ENCODE measurements at places on chromosomes 7 and 10.

DNA sequence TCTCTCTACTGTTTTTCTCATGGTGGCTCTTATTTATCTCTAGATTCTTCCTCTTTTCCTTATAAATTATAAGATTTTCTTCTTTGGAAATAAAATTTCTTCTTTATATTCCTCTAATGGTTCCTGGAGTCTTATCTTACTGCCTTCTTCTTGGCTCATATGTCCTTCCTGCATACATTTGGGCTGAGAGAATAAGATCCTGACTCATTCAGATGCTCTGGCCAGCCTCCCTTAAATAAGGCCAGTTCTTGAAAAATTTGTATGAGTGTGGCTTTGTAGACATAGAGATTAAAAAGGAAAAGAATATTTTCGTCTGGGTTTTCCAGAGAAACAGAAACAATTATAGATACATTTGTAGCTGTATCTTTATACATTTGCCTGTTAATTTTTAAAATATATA, 411.3 kb downstream of the KIF20B start:
- no peaks in the 10 kb centered on the region for H3K27me3 ChIP-seq
- H3K36me3 ChIP-seq = no peaks in the 10 kb centered on the region
- no peaks in the 10 kb centered on the region for H3K4me1 ChIP-seq
- H3K4me3 ChIP-seq = no peak overlapping the region
- DNase-seq = no peak

GRCh38 chr10:98610301-98610700, 163.6 kb upstream of the HPS1 start:
- DNase-seq = no peak
- no peaks in the 10 kb centered on the region for H3K36me3 ChIP-seq
- H3K27me3 ChIP-seq = peaks cover 58% of the 10 kb centered on the region
- H3K27ac ChIP-seq = no peak overlapping the region
- no peak overlapping the region for H3K4me3 ChIP-seq

- peaks cover 13% of the 10 kb centered on the region for H3K27me3 ChIP-seq
- H3K4me1 ChIP-seq = peaks cover 4% of the 10 kb centered on the region
- no peaks in the 10 kb centered on the region for H3K36me3 ChIP-seq
- H3K27ac ChIP-seq = no peak overlapping the region
- no peak for DNase-seq
Observed at GRCh38 chr7:29090836-29091601, 55.3 kb downstream of the CPVL start.

DNA sequence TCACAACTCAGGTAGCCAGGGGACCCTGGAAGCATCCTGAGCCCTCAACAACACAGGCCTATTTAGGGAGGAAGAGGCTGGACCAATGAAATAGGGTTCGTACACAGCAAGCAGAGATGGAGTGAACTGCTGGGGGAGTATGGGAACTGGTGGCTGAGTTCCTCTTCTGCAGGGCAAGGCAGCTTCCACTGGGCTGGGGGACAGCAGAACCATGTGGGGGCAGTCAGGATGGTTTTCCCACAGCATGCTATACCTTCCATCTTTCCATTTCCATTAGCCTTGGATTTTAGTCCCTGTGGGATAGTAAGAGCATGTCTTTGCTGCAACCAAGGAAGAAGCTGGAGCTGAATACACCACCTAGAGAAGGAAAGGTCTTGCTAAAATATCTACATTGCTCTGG, 370.6 kb downstream of the CCSER2 start:
- H3K36me3 ChIP-seq = no peaks in the 10 kb centered on the region
- DNase-seq = no peak
- no peak overlapping the region for H3K27ac ChIP-seq
- no peaks in the 10 kb centered on the region for H3K4me1 ChIP-seq
- peaks cover 39% of the 10 kb centered on the region for H3K27me3 ChIP-seq

- no peaks in the 10 kb centered on the region for H3K4me1 ChIP-seq
- no peak overlapping the region for H3K27ac ChIP-seq
- H3K36me3 ChIP-seq = no peaks in the 10 kb centered on the region
- H3K4me3 ChIP-seq = no peak overlapping the region
- no peaks in the 10 kb centered on the region for H3K27me3 ChIP-seq
- DNase-seq = no peak
Observed at GRCh38 chr7:14590206-14590605, 312.3 kb downstream of the DGKB start.

GRCh38 chr7:129480674-129481363, 21.5 kb upstream of the SMKR1 start:
- H3K4me1 ChIP-seq = no peaks in the 10 kb centered on the region
- no peak overlapping the region for H3K4me3 ChIP-seq
- no peaks in the 10 kb centered on the region for H3K27me3 ChIP-seq
- no peak for DNase-seq

- no peak overlapping the region for H3K4me3 ChIP-seq
- H3K4me1 ChIP-seq = peaks cover 2% of the 10 kb centered on the region
- H3K27me3 ChIP-seq = peaks cover 48% of the 10 kb centered on the region
- no peak for DNase-seq
- H3K36me3 ChIP-seq = peaks cover 2% of the 10 kb centered on the region
Observed at GRCh38 chr7:31046723-31047122, 5.4 kb upstream of the ADCYAP1R1 start.

GRCh38 chr10:81696609-81697388, 178.2 kb upstream of the NRG3 start:
- no peak overlapping the region for H3K27ac ChIP-seq
- no peak overlapping the region for H3K4me3 ChIP-seq
- H3K27me3 ChIP-seq = no peaks in the 10 kb centered on the region
- no peaks in the 10 kb centered on the region for H3K4me1 ChIP-seq

Data from T-helper 17 cell (primary cell).